Fibroblast of the aortic adventitia (primary cell): ENCODE measurements at places on chromosomes 6 and 20. TPM values are rescaled to one million over a fixed set of nuclear protein-coding genes. Genes with fewer than 3 reads are reported as not detected.

Gene GZF1
- total RNA-seq = 11.7 and 12.6 TPM in 2 replicates

DNA sequence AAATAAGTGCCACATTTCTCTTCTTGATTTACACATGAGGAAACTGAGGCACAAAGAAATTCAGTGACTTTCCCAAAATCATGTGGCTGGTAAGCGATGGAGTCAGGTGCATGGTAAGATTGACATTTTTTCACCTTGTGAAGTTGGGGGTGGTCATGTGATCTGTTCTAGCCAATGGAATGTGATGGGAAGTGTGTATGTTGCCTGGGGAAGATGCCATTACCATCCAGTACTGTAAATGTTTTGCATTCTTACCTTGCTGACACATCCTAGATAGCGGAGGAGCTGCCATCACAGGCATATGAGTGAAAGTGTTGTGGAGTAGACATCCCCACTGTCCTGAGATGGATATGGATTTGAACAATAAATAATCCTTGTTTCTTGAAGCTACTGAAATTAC lies 499.6 kb upstream of the SULF2 start:
- no peak for DNase-seq

Gene NKX2-4
- total RNA-seq = not detected in 2 replicates

- DNase-seq = no peak
These were observed 1.4 kb downstream of the LRFN2 start for GRCh38 chr6:40585651-40586269.

Gene RAET1L
- total RNA-seq = not detected in 2 replicates

GRCh38 chr20:35877611-35878010 lies 76.7 kb downstream of the SCAND1 start:
- no peak for DNase-seq

DNA sequence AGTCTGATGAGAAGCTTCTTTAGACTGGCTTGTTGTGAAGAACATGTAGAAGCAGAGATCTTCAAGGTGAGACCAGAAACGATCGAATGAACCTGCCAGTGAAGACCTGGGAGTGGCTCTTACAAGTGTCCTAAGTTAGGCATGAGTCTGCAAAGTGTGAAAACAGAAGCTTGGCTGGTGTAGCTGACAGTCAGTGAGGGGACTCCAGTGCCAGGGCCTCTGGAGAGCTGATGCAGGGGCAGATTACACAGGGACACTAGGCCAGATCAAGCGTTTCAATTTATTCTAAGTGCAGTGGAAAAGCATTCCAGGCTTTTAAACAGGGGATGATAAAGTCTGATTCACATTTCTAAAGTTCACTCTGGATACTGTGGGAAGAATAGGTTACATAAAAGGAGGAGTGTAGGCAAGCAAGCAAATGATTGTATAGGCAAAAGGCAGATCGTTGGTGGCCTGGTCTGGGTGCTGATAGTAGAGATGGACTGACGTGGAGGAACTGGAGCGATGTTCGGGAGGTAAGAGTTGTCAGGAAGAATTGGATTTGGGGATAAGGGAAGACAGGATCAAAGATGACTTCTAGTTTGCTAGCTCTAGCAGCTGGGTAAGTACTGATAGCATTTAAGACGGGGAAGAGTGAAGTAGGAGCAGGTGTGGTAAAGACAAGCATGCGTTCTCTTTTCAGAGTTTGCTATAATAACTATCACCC lies 133.5 kb downstream of the MAN1A1 start:
- DNase-seq = no peak

DNA sequence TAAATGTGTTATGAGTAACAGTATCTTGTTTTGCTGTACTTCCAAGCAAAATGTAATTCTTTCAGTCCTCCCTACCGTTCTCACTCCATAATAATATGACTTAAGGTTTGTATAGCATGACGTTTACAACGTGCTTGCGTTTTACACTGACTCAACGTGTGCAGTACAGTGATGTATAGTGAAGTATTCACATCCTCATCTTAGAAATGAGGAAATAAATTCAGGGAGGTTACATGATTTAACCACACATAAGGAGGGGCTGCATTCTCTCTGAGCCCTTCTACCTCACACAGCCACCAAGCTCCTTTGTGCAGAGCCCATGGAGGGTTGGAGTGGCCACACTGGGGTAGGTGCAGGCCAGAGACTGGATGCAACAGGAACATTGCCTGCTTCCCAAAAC lies 164.5 kb downstream of the MTHFD1L start:
- DNase-seq = no peak

GRCh38 chr6:46688966-46689335 lies 1.3 kb downstream of the TDRD6 start:
- no peak for DNase-seq

Gene GSTA2
- total RNA-seq = not detected in 2 replicates

Gene TRIM40
- total RNA-seq = not detected in 2 replicates

DNA sequence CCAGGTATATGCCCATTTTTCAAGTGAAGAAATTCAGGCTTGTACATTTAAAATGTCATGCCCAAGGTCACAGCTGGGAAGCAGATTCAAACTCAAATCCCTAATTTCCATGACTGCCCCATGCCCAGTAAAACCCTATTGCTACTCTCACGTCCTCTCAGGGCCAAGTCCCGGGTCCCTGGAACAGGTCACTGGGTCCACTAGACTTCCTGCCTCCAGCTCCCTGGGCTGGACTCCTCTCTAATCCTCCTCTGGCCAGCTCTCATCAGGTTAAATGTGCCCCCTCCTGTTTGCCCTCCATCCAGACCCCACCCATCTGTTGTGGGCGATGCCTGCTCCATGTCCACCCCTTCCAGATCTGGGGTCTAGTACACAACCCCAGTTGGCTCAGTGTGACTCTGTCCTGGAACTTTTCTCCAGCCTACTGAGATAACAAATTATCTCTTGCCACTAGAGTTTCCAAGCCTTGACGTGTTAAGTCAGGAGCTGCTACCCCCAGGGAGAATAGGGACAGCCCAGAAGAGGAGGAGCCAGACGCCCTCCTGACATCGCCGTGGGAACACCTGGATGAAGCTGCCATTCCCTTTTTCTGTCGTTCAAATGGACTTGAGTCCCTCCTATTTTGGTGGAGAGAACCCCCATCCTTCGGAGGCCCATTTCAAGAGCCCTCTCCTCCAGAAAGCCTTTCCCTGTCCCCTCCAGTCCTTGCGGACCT lies 3.7 kb upstream of the SPDEF start:
- no peak for DNase-seq

GRCh38 chr20:6863355-6863754 lies 95.9 kb downstream of the BMP2 start:
- DNase-seq = no peak

GRCh38 chr6:106966671-106967640 lies 7.6 kb downstream of the CD24 start:
- no peak for DNase-seq

Gene RGS17
- total RNA-seq = 7.8 and 38.1 TPM in 2 replicates

DNA sequence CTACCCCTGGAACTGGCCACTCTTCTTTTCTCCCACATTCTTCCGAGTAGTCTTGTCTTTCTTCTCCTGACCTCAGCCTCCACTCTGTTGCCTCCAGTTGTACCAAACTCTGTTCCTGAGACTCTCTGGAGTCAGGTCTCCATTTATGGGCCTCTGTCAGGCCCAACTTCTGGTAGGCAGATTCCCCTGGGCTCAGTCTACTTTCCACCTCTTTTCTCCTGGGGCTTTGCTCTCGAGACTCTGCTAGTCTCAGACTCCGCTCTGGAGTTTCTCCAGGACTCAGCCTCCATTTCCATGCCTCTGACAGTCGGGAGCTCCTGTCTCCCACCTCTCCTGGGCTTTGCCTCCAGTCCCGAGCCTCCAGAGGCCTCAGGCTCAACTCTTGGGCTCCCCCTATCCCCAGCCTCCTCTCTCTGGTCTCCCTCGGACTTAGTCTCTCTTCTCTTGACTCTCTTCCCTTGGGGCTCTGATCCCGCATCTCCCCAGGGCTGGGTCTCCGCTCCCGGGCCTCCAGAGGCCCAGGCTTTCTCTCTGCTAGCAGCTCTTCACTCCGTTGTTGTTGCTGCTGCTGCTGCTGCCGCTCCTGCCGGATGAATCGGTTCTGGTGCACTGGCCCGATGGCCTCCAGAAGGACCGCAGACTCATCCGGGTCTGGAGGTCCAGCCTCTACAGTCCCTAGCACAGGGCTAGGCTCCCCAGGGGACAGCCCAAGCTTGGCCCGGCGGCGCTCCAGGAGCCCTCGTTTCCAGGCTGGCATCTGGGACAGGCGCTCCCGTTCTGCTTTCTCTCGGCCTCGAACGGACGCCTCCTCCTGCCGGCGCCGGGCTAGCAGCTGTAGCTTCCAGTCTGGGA lies 1.1 kb downstream of the PPP1R18 start:
- peak; percentile 43 for DNase-seq

- DNase-seq = no peak
These were observed 16.7 kb downstream of the TULP4 start for GRCh38 chr6:158328952-158329351.

Gene MCHR2
- total RNA-seq = not detected in 2 replicates

Gene PPIL6
- 0.65 and 5.8 TPM in 2 replicates for total RNA-seq

GRCh38 chr6:138514860-138515540 lies 15.7 kb upstream of the NHSL1 start:
- no peak for DNase-seq
